ENCODE measurements at places on chromosomes 11 and 22.

GRCh38 chr11:115340874-115341273 is 163.3 kb downstream of the CADM1 start:
- DNase-seq, result no peak

DNA sequence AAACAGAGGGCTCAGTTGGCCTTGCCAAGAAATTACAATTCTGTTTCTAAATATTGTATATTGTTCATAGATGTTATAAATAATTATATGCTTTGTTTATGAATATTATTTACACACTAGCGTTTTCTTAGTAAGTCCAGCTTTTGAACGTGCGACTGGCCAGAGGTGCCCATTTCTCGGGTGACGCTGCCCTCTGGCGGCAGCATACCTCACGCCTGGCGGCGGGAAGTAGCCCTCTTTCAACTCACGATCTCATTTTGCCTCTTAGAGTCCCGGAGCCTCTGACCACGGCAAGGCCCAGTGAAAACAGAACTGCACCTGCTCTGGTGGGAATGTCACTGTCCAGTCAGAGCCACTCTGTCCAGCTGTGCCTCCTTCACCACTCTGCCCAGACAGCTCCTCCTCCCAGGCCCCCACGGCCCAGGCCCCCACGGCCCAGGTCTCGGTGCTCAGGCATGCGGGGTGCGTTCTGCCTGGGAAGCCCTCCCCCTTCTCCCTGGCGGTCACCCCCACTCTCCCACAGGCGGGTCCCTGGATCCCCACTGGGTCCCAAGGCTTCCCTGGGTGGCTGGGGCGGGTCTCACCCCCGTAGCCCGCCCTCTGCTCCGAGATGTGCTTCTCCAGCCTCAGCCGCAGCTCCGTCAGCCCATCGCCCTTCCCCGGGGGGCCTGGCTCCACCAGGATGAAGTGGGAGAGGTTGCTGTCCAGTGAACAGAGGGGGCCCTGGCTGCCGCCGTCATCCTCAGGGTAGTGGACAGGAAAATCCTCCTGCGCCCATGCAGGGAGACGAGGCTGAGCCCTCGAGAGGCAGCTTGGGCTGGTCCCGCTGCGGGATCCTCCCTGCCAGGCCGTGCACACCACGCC is 19.3 kb downstream of the TSSC4 start:
- peak; percentile 85 for DNase-seq

DNA sequence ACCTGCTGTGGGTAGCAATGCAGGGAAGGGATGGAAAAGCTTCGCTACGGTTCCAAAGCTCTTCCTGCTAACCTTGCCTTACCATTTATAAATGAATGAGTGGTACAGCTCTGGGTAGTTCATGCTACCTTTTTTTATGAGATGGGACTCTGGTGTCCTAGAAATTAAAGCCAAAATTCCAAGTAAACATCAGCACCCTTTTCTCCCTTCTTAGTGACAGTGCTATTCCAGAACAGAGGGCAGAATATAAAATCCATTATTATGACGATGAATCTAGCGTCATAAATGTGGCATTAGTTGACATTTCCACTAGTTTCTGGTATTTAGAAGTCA is 447 bp upstream of the SVIP start:
- no peak for DNase-seq

DNA sequence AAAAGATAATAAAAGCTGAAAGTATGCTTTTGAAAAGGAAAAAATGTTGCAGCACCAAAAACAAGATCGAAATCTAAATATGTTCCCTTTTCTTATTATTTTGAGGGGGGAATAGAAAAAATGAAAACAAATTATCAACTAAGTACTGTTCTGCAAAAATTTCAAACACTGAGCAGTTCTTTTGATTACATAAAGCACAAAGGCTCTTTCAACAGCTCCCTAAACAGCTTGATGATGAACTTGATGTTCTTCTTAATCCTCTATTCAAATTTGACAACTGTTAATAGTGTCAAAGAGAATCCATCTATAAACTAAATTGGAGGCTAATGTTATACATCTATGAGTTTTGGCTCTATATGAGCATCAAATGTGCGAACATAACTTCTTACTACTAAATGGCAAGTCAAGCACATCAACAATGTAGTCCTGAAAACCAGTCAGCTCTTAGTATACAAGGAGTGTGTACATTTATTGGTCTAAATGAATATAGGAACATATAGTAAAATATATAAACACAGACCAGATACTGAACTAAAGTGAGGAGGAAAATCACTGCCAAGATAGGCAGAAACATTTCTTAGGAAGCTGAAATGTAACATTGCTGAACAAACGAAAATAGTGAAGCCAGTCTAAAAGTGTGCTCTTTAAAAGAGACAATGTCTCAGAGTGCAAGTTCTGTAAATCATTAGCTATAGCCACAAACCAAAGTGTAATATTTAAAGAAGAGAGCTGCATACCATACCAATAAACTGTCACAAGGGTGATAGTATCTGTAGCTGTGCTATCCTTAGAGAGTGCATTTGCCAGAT is 94.3 kb downstream of the SOX6 start:
- DNase-seq, result no peak

DNA sequence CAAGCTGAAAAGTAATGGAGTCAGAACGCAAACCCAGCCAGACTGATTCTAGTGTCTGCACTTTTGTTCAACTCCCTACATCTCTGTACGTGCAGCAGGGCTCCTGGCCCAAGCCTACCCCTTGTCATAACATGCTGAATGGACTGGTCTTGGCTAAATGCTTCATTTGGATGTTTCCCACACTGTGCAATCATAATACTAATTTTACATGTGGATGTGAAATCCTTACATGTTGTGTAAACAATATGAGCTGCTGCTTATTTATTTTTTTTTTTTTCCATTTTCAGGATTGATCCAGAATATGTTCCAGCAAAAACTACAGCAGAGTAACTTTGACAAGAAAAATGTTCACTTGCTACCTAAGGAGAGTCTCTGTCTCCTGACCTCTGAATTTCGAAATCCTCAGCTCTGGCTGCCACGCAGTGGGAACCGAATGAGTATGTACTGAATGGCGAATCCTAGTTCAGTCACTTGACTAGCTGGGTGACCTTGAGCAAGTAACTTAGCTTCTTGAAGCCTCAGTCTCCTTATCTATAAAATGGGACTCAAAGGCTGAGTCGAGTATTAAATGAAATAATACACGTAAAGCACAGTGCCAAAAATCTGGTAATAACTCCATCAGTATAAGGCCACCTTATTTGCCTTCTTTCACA is 133.4 kb downstream of the EHF start:
- DNase-seq, result no peak

DNA sequence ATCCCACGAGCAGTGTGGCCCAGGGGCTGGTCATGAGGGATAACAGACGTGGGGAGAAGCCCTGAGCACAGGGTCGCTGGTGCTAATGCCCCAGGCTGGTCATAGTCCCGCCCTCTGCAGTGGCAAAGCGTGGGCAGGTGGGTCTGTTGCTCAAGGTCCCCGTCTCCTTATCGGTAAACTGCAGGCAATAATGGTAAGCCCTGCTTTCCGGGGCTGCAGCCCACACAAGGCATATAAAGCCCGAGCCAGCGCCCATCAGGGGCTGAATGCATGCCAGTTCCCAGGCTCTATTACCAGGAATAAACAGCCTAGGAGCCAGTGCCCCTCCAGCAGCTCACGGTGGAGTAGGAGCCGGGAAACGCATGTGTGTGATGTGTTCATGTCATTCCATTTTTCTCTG is 261.0 kb downstream of the BRD1 start:
- no peak for DNase-seq

GRCh38 chr22:25490896-25491295 is 73.6 kb upstream of the GRK3 start:
- DNase-seq, result no peak

DNA sequence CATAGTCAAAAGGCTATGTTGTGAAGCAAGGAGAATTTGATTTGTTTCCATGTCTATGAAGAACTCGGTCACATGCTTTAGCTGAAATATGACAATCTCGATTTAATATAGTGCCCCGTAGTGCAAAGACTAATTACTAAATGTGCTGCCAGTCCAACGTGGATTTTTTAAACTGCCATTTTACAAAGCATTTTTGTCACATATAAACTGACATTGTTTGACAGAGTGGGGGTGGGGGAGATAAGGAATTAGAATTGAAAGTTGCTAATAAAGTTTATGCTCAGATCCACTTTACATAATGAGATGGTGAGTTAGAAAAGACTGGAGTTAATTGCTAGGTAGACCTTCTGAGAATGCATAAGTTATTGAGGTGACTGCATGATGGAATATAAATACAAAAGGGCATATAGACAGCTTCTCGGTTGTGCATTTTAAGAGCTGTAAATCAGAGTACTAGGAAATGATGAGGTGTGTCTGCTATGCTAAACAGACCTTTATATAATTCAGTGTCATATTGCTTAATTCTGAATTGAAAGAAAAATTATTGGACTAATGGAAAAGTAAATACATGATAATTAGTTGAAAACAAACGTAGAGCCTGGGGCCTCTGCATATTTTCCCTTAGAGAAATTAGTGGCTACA is 158.9 kb upstream of the MTNR1B start:
- DNase-seq, result no peak

- no peak for DNase-seq
Observed at GRCh38 chr22:30219668-30220278, 26.8 kb downstream of the LIF start.
